ENCODE measurements at places on chromosomes 13 and 19.
A peak's percentile ranks its signal among the peaks of the same experiment; 100 is the strongest.

DNA sequence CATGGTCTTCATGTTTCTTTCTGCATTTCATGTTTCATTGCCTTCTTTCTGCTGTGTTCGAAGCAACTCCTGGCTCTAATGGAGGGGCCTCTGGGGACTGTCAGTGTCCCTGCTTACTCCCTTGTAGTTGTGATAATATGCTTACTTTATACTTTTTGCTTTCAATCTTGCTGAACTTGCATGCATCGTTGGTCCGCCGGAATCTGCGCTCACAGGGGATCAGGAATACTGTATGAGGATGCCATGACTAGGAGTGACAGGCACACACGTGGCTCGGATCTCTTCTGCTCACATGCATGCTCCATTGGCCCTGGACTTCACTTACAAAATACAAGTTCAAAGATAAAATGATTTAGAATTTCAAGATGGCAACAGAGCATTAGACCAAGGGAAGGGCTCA is 108.8 kb downstream of the SIPA1L3 start:
- DNase-seq, result no peak

GRCh38 chr13:75422028-75422427 is 59.9 kb downstream of the TBC1D4 start:
- peak; percentile 21 for DNase-seq

- DNase-seq, result no peak
These were observed 12.2 kb upstream of the MYH14 start for GRCh38 chr19:50191216-50191615.

DNA sequence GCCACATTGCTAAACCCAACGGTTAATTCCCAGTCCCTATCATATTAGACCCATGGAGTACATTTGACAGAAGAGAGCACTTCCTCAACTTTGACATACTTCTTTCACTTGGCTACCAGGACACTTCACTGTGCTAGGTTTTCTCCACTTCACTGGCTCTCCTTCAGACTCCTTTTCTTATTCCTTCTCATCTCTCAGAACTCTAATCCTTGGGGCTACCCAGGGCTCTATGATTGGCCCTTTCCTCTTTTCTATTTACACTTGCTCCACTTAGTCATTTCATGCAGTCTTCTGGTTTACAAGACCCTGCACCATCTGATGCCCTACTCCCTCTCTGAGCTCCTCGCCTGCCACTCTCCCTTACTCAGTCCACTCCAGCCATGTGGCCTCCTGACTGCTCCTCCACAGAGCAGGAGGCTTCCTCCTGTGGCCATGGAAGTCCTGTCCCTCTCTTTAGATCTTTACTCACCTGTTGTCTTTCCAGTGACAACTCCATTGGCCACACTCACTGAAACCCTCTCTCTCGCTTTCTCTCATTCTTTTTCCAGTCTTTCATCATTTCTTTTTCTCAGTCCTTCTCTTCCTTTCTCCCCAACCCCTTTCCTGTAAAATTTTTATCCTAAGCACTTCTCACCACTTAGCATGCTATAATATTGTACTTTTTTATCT is 90.4 kb downstream of the TBC1D4 start:
- no peak for DNase-seq

- DNase-seq, result peak; percentile 10
These were observed 12.7 kb downstream of the SUGT1 start for GRCh38 chr13:52665325-52665724.

- no peak for DNase-seq
These were observed 45.1 kb downstream of the NFIX start for GRCh38 chr19:13040232-13040947.

DNA sequence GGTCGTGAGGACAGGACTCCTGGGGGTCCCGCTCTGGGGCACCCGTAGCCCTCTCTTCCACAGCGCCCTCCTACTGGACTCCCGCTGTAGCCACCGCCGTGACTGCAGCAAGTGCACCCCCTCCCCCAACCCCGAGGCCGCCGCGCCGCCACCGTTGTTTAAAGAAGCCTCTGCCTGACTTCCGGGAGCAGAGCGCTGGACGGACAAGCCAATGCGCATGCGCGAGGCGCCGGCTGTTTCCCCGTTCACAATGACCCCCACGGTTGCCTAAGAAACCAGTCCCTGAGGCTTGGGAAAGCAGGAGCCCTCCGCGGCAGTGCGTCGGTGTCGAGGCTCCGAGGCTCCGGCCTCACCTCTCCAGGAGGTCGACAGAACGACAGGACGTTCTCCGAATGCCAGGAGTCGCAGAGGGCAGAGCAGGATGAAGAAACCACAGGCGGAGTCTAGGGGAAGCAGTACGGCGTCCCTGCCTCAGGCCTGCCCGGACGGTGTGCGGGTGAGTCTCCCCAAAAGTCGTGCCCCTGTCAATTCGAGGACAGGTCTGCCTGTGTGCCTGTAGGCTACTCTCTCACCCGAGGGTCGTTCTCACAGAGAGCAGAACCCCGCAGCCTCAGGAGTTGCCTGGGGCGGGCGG is 70.5 kb upstream of the ZNF420 start:
- DNase-seq, result no peak

DNA sequence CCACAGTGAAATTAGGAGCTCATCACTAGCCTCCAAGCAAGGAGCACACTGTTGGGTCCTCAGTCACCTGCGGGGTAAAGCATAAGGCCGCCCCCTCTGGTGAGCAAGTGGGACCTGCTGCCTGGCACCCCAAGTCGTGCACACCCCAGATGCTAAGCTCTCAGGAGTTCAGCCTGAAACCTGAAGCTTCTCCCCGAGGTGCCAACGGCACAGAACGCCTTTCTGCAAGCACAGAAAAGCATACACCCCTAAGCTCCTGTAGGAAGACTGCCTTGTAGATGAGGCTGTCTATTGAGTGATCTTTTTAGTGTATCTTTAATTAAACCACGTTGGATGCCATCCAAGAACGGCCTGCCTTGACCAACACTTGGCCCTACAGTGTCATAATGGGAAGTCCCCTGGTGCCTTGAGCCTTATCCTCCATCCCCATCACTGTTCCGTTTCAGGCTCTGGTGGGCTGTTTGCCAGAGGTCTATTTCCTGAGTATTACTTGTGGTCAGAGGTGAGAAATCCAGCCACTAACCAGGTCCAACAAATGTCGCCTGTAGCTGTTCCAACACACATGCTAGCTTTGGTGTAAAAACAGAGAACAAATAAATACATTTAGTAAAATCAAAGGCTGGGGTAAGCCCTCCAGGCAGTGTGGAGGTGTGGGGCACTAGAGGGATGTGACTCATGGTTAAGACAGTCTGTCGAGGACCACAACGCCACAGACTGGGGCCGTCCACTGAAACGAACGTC is 44.8 kb downstream of the C13orf42 start:
- DNase-seq, result peak; percentile 44

DNA sequence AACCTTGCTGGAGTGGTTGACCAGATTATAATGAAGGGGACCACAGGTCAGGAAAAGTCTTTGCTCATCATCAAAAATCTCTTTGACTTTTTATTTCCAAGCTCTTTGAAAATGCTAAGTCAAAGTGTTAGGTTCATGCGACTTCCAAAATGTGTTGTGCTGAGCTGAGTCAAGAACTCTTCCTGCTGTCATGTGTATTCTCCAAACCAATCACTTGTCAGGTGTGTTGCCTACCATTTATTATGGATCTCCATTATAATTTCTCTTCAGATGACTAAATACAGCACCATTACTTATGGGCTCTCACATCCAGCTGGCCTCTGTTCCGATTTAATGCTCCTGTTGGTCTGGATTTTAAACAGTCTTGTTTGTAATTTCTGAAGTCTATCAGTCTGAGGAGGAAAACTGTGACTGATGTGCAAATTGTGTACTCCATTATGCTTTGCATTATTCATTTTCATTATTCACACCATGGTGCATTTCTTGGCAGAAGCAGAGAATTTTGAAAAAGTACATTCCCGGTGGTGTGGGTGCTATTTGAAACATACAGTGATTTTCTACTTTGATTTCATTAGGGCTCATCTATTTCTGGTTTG is 562.5 kb downstream of the LMO7 start:
- no peak for DNase-seq

DNA sequence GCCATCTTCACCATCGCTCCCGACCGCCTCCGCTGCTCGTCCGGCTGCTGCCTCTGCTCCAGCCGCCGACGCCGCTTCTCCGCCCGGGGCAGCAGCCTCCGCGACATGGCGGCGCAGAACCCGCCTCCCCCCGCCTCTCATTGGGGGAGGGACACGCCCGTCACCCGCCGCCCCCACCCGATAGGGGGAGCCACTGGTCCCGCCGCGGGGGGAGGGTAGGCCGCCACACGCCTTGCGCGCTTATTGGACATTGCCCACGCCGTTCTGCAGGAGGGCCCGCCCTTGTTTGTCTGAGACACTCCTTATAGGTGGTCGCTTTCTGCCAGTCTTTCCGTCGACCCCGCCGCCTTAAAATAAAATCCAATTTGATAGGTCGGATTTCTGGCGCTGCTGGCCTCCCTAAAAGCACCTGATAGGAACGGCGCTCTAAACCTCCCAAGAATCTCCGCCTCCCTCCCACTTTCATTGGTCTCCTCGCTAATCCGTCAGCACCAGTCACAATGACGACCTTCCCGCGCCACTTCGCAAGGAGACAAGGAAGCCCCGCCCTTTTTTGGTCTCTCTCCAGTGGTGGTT is at the start of gene HNRNPL:
Gene HNRNPL, minus strand, starts transcription at position 127 of the 576 bp plus-strand sequence. Its CDS starts 20 bp downstream, at position 107.
- DNase-seq, result peak; percentile 100

GRCh38 chr13:70784207-70784989 is 676.1 kb upstream of the KLHL1 start:
- no peak for DNase-seq

GRCh38 chr19:35267818-35268535 is 785 bp upstream of the USF2 start:
- peak; percentile 70 for DNase-seq

DNA sequence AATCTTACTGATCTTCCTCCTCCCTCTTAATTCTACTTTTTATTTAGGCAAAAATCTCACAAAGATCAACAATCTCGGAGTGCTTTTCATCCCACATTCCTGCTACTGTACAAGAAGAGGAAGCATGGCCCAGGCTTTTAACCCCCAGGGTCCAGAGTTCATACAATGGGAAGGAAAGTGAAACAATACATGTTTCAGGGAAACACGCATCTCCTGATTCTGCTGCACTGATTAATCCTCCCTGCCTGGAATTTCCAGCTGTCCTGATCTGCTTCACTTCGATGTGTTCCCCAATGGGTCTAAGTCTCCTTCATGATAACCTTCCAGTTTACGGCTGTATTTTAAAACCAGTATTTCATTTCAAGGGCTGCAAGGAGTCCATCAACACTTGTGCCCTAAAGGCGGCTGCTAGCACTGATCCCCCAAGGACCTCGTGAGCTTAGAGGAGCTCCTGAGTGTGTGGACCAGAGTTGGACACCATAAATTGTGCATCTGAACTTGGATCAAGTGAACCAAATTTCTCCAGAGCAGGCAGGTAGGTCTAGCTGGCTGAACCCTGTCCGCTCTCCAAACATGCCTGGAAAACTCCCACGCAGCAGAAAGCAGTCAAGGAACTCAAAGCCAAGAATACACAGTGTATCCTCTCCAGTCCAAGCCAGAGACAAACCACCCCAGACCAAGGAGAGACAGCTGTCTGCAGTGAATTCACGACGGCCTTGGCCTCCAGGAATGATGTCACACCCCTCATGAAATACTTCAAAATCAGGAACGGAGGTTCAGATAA is 44.3 kb downstream of the COL4A1 start:
- DNase-seq, result no peak

GRCh38 chr19:10289167-10289835 is 451 bp upstream of the ICAM5 start:
- peak; percentile 74 for DNase-seq

- DNase-seq, result no peak
These were observed 84.3 kb downstream of the NUFIP1 start for GRCh38 chr13:44904967-44905366.

DNA sequence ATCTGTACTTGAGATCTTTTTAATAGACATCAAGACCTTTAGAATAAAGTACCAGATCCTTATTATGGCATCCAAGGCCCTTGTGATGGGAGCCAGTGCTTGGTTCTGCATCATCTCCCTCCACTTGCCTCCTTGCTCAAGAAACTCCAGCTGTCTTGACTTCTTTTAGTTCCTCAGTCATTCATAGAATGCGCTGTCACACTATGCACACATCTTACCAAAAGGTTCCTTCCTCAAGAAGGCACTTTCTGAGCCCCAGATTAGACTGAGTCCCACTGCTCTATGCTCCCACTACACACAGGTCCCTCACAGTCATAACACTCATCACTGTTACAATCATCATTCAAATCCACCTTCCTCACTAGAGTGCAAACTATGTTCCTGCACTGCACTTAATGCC is 57.8 kb upstream of the ITM2B start:
- DNase-seq, result no peak

DNA sequence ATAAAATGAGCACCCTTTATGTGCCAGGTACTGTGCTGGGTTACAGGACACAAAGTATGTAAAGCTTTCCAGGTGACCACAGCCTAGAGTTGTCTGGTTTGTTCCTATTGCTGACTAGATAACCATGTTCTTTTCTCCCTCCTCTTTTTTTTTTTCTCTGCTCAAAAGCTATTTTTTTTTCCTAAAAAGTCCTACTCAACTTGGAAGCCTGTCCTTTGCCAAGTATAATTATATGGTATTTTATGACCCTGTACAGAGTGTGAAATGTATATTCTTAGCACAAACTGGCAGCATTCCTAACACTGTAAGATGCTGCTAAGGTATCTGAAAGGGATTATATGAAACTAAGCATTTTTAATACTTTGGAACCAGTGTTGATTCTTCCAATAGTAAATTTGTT is 171.0 kb downstream of the GPC6 start:
- no peak for DNase-seq

GRCh38 chr19:4140237-4140711 is 13.2 kb upstream of the CREB3L3 start:
- peak; percentile 57 for DNase-seq

GRCh38 chr13:51523082-51523518 is 61.2 kb upstream of the WDFY2 start:
- DNase-seq, result peak; percentile 31

- DNase-seq, result no peak
These were observed 315.7 kb downstream of the FGF9 start for GRCh38 chr13:21986602-21987001.

DNA sequence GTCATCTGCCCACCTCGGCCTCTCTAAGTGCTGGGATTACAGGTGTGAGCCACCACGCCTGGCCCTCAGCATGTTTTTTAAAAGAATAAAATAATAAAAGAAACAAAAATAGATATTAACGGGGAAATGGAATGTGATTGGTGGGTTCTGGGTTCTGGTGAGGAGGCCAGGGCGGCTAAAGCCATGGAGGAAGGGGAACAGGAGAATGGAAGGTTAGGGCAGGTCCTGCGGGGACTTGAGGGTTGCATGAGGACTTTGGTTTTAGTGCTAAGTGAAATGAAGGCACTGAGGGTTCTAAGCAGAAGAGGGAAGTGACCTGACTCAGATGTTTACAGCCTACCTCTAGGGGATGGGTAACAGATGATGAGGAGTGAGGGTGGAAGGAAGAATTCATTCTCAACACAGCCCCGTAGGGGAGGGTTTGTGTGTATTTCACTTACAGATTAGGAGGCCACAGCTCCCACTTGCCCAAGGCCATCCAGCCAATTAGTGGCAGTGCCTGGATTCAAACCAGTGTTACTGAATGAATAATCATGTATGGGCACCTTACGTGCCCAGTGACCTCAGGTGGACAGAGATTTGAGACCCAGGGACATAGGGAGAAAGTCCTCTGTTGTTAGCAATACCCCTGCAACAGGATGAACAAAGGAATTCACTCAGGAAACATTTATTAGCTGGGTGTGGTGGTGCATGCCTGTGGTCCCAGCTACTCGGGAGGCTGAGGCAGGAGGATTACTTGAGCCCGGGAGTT is 6.7 kb upstream of the MRPL4 start:
- DNase-seq, result no peak

GRCh38 chr13:27311518-27312210 is 41.0 kb downstream of the RASL11A start:
- DNase-seq, result no peak

- no peak for DNase-seq
These were observed 1.6 kb upstream of the ADAMTS10 start for GRCh38 chr19:8611877-8612806.

- DNase-seq, result peak; percentile 59
These were observed 10.6 kb upstream of the LRRC25 start for GRCh38 chr19:18408053-18408476.
